ENCODE measurements at places on chromosomes 7 and 10. TPM values are rescaled to one million over a fixed set of nuclear protein-coding genes. Genes with fewer than 3 reads are reported as not detected.

Gene UCN3
- not detected for total RNA-seq

DNA sequence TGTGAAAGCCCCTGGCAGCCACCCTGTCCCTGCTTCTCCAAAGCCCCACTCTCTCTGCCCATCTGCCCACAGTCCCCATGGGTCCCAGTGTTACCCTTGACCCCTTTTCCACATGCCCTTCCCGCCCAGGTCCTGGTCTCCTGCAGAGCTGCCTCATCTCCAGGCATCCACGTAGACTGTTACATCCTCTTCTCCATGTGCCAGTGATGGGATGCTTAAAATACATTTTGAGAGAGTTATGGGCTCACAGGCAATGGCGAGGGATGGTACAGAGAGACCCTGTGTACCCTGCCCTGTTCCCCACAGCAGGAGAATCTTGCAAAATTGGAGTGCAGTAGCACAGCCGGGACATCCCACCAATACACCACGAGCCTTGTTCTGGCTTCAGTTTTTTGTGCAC lies 56.8 kb downstream of the GLRX3 start:
- no peak overlapping the region for H3K4me3 ChIP-seq
- no peak for DNase-seq
- H3K27ac ChIP-seq, result no peak overlapping the region
- H3K36me3 ChIP-seq, result no peaks in the 10 kb centered on the region

Gene RHEB
- 202 TPM for total RNA-seq

DNA sequence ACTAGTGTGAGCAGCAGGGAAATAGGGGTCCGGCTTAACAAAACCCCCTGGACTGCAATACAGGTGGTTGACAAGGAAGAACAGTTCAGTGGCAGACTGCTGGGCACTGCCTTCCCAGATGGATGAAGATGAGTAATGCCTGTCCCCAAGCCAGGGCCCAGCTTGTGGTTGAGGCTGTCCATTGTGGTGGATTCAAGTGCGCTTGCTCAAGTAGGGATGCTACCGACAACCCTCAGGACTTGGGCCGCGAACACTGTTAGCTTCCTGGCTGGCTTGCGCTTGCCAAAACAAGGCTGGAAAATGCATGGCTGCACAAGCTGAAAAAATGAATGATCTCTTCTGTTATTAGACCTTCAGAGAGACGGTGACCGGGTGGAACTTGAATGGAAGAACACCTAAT lies 116.1 kb upstream of the ACBD5 start:
- no peaks in the 10 kb centered on the region for H3K4me1 ChIP-seq
- H3K27me3 ChIP-seq, result no peaks in the 10 kb centered on the region
- H3K27ac ChIP-seq, result no peak overlapping the region
- no peak overlapping the region for H3K4me3 ChIP-seq

DNA sequence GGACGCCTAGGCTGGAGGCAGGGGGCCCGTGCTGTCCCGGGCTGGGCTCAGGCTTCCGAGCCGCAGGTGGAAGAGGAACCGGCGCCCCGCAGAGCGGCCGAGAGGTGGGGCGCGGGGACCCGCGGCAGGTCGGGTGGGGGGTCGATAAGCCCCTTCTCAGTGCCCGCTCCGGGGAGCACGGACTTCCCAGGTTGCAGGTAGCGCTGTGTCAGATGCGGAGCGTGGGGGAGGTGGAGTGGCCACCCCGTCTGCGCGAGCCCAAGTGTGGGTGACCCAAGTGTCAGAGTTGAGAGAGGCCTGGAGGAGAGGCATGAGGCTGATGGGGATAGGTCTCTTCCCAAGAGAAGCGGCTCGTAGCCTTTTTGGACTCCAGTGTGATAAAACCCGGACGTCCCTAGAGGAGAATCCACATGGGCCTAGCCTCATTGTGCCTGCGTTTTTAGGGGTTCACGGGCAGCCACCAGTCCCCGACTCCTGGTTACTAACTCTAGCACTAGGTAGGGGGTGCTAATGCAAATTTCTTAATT lies 580 bp downstream of the EEPD1 start:
- H3K27ac ChIP-seq, result peak overlapping the region; percentile 24
- H3K27me3 ChIP-seq, result no peaks in the 10 kb centered on the region
- DNase-seq, result no peak

GRCh38 chr7:5683280-5683670 lies 98.2 kb downstream of the RNF216 start:
- no peak overlapping the region for H3K4me3 ChIP-seq
- no peaks in the 10 kb centered on the region for H3K36me3 ChIP-seq
- H3K27me3 ChIP-seq, result no peaks in the 10 kb centered on the region
- no peak overlapping the region for H3K27ac ChIP-seq
- DNase-seq, result no peak
- no peaks in the 10 kb centered on the region for H3K4me1 ChIP-seq

- peaks cover 14% of the 10 kb centered on the region for H3K27me3 ChIP-seq
- no peak overlapping the region for H3K27ac ChIP-seq
- H3K4me3 ChIP-seq, result no peak overlapping the region
- no peak for DNase-seq
Measured at GRCh38 chr7:137791930-137792329, 54.8 kb downstream of the DGKI start.

GRCh38 chr10:25304606-25305005 lies 129.8 kb downstream of the GPR158 start:
- no peaks in the 10 kb centered on the region for H3K27me3 ChIP-seq
- no peak overlapping the region for H3K4me3 ChIP-seq
- no peak for DNase-seq
- H3K27ac ChIP-seq, result no peak overlapping the region
